ENCODE measurements at places on chromosomes 11 and 22. TPM values are rescaled to one million over a fixed set of nuclear protein-coding genes. Genes with fewer than 3 reads are reported as not detected.

CYP2D6 gene
- 5.9 TPM for total RNA-seq

SAA4 gene
- not detected for total RNA-seq

CWC15 gene
- total RNA-seq: 88.9 TPM

CNIH2 gene
- 9.0 TPM for total RNA-seq

MS4A12 gene
- total RNA-seq: not detected

MOGAT2 gene
- total RNA-seq: not detected

MS4A4A gene
- total RNA-seq: not detected

POU2AF2 gene
- total RNA-seq: not detected

TESMIN gene
- 5.0 TPM for total RNA-seq

CD248 gene
- not detected for total RNA-seq

MRPL16 gene
- 21.8 TPM for total RNA-seq

CBLIF gene
- total RNA-seq: not detected

ACTN3 gene
- total RNA-seq: 0.30 TPM

PGA3 gene
- total RNA-seq: not detected

SCARF2 gene
- total RNA-seq: 3.1 TPM

All from T-helper 17 cell (primary cell).